Glomerular endothelial cell (primary cell): ENCODE measurements at places on chromosomes 16 and 17. TPM values are rescaled to one million over a fixed set of nuclear protein-coding genes. Genes with fewer than 3 reads are reported as not detected.

The TTYH2 gene
- total RNA-seq, result 1.7 and 4.1 TPM in 2 replicates

The GP1BA gene
- not detected in 2 replicates for total RNA-seq

The MYH2 gene
- total RNA-seq, result not detected in 2 replicates

The SLC6A2 gene
- not detected in 2 replicates for total RNA-seq

The CD7 gene
- not detected in 2 replicates for total RNA-seq

The ATXN7L3 gene
- 69.1 and 72.4 TPM in 2 replicates for total RNA-seq

The HOXB3 gene
- 17.7 and 48.0 TPM in 2 replicates for total RNA-seq

The PPM1E gene
- 0.05 TPM in 1 of 2 replicates, not detected in the other for total RNA-seq

The SP6 gene
- 0.48 and 1.6 TPM in 2 replicates for total RNA-seq

The CACNG3 gene
- not detected in 2 replicates for total RNA-seq

The TAT gene
- not detected in 2 replicates for total RNA-seq

The COL1A1 gene
- 118 and 702 TPM in 2 replicates for total RNA-seq

The PITPNM3 gene
- total RNA-seq, result 0.15 and 0.82 TPM in 2 replicates

The CCL4L2 gene
- total RNA-seq, result not detected in 2 replicates

The TMC6 gene
- total RNA-seq, result 40.7 and 82.6 TPM in 2 replicates

The TEKT5 gene
- 0.10 and 0.12 TPM in 2 replicates for total RNA-seq

The P2RX5 gene
- 1.2 and 2.9 TPM in 2 replicates for total RNA-seq

The CDH13 gene
- 111 and 224 TPM in 2 replicates for total RNA-seq

The FBXL16 gene
- 1.6 TPM in 2 replicates for total RNA-seq

The CCL1 gene
- not detected in 2 replicates for total RNA-seq

The FDXR gene
- 38.6 and 46.9 TPM in 2 replicates for total RNA-seq

The KRTAP4-8 gene
- total RNA-seq, result not detected in 2 replicates

The RCVRN gene
- total RNA-seq, result not detected in 2 replicates

The KRTAP16-1 gene
- not detected in 2 replicates for total RNA-seq

The KRTAP2-4 gene
- total RNA-seq, result not detected in 2 replicates
